ENCODE measurements at places on chromosomes 11 and 22. TPM values are rescaled to one million over a fixed set of nuclear protein-coding genes. Genes with fewer than 3 reads are reported as not detected.

The LRRC74B gene
- total RNA-seq: under 0.01 TPM

The OR8D4 gene
- total RNA-seq: not detected

The TEX54 gene
- not detected for total RNA-seq

The KRTAP5-11 gene
- total RNA-seq: not detected

The GTSE1 gene
- 0.59 TPM for total RNA-seq

The PGA5 gene
- not detected for total RNA-seq

The C1QTNF6 gene
- total RNA-seq: 7.7 TPM

The GRIA4 gene
- total RNA-seq: not detected

The SCN4B gene
- 0.09 TPM for total RNA-seq

The SPI1 gene
- total RNA-seq: not detected

The OSBP gene
- 43.4 TPM for total RNA-seq

The KCNK7 gene
- total RNA-seq: 0.30 TPM

The DCDC1 gene
- total RNA-seq: 0.30 TPM

The SLC22A8 gene
- total RNA-seq: not detected

The WT1 gene
- 0.18 TPM for total RNA-seq

The SHISA8 gene
- not detected for total RNA-seq

The KRTAP5-4 gene
- total RNA-seq: not detected

The ZW10 gene
- total RNA-seq: 19.9 TPM

The GRAMD1B gene
- 10.1 TPM for total RNA-seq
